ENCODE measurements at places on chromosomes 2 and 18.

- DNase-seq: no peak
These were observed 26.9 kb downstream of the ACADL start for GRCh38 chr2:210198326-210198725.

GRCh38 chr2:45005261-45006002 lies 3.8 kb downstream of the SIX2 start:
- DNase-seq: no peak

- no peak for DNase-seq
These were observed 77.3 kb downstream of the TTC21B start for GRCh38 chr2:165876269-165876668.

DNA sequence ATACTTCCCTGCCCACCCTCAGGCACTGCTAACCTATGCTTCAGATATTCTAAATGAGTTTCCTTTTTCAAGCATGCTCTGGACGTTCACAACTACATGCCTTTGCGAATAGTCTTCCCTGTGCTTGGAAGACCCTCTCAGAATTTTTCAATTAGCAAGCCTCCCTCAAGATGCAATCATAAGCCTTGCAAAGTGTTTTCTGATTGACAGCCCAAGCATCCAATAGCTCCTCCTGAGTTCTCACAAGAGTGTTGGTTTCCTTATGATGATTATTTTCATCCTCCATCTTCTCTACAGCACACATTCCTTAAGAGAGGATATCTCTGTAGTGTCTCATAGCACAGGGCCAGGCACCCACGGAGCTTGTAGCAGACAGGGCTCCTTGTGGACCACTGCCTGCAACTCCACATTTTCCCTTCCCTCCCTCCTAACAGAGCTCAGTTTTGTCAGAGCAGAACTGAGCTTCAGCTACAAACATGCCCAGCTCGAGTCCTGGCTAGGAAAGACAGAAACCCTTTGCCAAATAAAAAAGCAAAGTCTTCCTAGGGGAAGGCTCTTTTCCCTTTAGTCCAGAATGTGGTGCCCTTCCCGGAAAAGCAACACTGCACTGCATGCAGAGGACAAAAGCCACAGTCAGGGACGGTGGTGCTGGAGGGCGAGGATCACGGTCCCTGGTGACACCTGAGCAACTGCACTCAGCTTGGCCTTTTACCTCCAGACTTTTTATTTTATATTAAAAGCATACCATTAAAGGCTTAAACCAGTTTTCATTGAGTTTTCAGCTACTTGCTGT lies 819.8 kb upstream of the ID2 start:
- no peak for DNase-seq

DNA sequence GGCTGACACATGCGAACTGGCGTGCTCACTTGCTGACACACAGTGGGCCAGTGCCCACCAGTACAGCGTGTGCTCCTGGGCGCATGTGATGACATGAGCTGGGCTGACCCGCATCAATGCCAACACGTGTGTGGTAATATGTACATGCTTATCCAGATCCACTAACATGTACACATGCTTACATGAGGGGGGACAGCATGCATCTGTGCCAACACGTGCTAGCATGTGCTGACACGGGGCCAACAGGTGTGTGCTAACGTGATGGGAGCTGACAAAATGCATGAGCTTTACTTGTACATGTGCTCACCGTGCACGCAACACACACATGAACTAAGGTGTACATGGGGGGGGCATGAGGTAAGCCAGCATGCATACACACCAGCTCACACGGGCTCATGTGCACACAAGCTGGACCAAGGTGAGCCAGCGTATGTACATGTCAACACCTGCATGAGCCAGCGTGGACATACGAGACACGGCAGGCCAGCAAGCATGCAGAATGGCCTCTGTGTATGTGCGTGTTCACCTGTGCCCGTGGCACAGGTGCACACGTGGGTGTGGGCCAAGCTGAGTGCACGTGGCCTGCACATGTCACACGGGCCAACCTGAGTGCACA lies 28.5 kb downstream of the GPC1 start:
- no peak for DNase-seq

DNA sequence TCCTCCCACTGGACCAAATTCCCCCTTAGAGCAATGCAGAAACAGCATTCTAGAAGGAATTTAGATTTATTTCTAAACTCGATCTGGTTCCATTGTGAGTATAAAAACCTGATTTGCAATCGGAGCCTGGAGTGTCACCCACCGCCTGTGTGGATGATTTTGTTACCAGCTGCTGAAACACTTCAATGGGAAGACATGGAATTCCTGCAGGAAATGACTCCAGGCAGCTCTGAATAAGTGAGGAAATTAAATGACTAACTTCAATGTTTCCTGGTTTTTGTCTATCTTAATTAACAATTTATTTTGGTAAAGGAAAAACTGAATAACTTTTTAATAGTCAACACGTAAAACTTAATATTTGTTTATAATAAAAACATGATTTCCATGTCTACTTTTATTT lies 19.3 kb downstream of the CTAGE1 start:
- peak; percentile 8 for DNase-seq

- no peak for DNase-seq
These were observed 330.2 kb upstream of the CHAC2 start for GRCh38 chr2:53437371-53437770.

GRCh38 chr2:234597576-234597861 lies 100.6 kb upstream of the ARL4C start:
- DNase-seq: no peak

DNA sequence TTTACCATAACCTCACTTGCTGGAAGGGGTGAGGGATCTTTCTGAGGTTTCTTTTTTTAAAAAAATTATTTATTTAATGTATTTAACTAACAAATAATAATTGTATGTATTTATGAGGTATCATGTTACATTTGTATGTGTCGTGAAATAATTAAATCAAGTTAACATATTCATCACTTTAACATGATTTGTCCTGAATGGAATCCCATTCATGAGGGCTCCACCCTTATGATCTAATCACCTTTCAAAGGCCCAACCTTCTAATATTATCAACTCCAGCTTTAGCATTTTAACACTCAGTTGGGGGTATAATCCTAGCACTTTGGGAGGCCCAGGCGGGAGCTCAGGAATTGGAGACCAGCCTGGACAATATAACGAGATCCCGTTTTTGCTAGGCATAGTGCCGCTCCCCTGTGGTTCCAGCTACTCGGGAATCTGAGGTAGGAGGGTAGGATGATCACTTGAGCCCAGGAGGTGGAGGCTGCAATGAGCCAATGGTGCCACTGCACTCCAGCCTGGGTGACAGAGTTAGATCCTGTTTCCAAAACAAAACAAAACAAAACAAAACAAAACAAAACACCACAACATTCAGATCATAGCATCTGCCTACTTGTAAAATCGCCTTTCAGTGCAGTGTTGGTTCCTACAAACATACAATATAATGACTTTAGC lies 1.1 kb upstream of the TAF4B start:
- DNase-seq: no peak
